D341Med (cell line): ENCODE measurements at places on chromosomes 4 and X.

GRCh38 chr4:113452152-113452551 lies 309.4 kb downstream of the CAMK2D start:
- DNase-seq = no peak

DNA sequence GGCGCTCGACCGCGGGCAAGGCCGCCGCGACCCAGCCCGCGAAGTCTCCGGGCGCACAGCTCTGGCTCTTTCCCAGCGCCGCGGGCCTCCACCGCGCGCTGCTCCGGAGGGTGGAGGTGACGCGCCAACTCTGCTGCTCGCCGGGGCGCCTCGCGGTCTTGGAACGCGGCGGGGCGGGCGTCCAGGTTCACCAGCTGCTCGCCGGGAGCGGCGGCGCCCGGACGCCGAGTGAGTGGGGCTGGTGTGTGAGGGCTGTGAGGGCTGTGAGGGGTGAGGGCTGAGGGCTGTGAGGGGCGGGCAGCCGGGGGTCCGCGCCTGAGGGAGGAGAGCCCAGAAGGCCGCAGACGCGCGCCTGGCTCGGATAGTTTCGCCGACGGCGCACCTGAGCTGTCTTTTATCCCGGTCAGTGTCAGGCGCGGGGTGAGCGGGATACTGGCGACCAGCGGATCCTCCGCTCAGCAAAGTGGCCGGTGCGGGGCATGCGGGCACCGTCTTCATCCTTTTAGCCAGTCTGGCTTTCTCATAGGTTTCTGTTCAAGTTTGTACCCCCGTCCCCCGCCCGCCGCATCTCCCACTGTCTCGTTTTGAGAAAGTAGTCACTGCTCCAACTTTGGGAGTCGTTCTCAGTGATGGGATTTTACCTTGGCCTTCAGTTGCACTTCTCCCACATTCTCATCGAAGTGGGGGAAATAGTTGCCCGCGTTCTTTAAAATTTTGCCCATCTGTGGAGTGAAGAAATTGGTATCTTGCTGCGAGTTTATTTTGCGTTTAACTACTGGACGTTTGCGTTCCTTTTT lies 586 bp downstream of the HERC5 start:
- DNase-seq = peak; percentile 81

DNA sequence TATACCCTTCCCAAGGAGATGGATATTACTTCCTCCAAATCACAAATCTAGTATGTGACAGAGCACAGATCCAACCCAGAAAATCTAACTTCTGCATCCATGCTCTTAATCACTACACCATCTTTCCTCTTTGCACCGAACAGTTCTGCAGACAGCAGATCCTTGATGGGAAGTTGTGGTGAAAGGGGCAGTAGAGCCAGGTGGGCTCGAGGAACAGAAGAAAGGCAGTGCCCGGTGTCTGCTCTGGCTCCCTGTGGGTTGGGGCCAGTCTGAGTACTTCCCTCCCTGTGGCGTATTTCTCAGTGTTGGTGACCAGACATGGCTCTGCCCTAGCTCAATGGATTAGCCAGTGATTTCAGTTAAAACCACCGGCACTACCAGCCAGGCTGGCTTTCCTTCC lies 15.3 kb downstream of the HOPX start:
- no peak for DNase-seq

DNA sequence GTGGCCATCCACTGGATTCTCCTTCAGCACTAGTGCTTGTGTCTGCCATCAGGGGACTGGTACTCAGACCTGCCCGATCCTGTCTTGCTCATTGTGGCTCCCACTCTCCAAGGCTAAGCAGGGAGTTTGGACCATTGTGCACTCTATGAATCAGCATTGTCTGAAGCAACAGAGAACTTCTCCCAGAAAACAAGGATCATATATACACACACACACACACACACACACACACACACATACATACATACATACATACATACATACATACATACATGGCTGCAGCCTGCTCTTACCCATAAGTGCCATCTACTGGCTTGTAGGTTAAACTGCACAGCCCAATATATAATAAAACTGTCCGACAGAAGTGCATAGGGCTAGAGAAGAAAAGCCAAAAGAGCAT lies 345.3 kb upstream of the LCORL start:
- peak; percentile 34 for DNase-seq

GRCh38 chr4:95830651-95831050 lies 9.2 kb upstream of the PDHA2 start:
- DNase-seq = no peak

DNA sequence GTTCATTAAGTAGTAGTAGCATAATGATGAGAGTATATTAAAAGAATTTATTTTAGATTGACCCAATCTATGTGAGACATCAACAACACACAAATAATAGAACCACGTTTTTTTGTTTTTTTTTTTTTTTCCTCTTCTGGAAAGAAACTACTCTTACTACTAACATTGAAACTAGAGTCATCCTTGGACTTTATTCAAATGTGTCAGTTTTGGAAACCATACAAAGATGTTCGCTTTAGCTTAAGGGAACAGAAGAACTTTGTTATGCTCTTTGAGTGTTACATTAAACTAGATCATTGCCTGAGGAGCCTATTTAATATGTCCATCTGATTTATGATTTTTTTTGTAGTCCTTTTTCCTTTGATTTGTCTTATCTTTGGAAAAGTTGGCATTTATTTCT lies 166.7 kb downstream of the RPA4 start:
- no peak for DNase-seq

GRCh38 chrX:9682456-9682855 lies 83.2 kb downstream of the GPR143 start:
- DNase-seq = no peak

DNA sequence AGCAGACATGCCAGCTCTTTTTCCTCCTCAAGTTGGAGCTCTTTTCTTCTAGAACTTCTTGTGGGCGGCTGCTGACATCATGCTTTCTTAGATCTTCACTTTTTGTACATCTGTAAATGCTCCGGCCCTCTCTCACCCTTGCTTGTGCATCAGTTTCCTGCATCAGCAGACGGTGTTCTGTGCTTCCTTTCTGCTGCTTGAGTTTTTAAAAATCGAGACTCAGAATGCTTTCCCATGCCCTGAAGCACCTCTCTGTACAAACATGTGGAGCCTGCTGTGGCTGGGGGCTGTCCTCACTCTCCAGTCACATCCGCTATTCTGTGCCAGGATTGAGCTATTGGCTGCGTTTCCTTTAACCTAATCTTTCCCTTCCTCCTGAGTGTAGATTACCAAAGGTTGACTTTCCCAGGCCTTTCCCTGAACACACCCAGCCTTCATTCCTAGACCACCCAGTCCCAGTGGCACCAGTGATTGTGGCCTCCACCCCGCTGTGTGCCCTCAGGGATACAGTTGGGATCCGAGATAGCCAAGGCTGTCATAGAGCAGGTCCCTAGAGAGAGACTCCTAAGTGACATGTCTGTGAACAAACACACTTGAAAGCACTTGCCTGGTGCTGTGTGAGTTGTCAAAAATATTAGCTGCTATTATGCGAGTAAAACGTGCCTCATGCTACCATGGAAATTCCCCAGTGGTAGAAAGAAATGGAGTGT lies 41.9 kb downstream of the TNIP2 start:
- DNase-seq = no peak

DNA sequence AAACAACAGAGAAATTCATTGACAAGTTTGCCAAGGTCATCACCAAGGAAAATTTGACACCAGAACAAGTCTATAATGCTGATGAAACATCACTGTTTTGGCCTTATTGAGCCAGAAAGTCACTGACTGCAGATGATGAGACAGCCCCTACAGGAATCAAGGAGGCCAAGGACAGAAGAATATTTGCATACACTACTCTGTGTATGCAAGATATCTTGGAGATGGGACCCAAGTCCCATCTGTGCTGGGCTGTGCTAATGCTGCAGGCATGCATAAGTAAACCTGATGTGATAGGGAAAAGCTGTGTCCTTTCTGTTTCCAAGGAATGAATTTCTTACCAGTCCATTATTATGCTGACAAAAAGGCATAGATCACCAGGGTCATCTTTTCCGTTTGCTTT lies 126.8 kb downstream of the PAPSS1 start:
- DNase-seq = no peak

DNA sequence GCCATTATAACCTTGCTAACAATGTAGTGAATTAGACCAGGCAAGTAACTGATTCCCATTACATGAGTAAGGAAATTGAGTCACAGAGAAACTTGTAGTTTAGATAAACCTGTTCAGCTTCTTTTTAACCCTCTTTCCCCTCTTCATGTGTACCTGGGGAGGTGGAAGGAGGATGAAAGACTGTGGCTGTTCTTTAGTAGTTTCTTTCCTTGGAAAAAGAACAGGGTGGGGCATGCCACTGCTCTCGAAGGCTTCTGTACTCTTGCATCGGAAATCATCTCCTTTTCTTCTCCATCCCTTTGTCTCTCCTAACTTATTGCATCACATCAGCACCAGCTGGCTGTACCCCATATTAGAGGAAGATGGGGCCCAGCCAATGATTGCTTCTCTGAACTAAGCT lies 171.4 kb downstream of the PPARGC1A start:
- DNase-seq = no peak

- no peak for DNase-seq
Observed at GRCh38 chr4:90842960-90843359, 715.8 kb downstream of the CCSER1 start.

DNA sequence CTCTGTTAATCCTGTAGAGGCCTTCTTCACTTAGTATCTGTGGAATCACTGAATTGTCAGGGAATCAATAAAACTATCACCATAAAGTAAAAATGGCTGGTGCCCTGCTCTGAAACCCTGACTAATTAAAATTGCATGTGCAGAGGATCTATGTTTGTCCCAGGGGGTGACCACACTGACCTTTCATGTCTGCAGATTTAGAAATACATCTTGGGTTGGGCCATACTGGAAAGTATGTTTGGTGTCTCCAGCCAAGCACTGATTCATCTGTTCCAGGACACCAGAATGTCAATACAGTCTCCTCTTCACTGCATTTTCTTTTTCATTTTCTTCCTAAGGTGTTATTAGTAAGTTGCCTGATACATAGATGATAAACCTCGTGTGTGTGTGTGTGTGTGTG lies 490.9 kb upstream of the INTU start:
- DNase-seq = no peak

GRCh38 chrX:106987488-106987887 lies 12.5 kb downstream of the MORC4 start:
- DNase-seq = no peak

DNA sequence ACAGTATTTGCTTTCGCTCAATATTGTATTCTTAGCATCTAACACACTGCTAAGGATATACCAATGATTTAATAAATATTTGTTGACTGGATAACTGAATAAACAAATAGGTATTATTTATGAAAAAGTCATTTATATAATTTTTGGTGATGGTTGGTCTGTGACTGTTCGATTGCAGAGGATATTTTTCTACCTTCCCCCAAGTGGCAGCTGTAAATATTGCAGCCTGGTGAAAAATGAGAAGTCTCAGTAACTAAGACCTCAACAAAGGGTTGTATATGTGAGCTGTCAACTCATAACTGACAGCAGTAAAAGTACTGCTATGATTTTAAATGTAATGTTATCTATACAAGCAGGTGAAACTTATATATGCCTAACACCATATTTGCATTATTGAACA lies 36.0 kb downstream of the HTR2C start:
- peak; percentile 17 for DNase-seq

- DNase-seq = no peak
Observed at GRCh38 chr4:21757248-21757647, 191.3 kb downstream of the KCNIP4 start.

- DNase-seq = no peak
Observed at GRCh38 chr4:170988446-170988845, 824.8 kb upstream of the GALNTL6 start.

GRCh38 chrX:7133050-7133440 lies 14.5 kb upstream of the STS start:
- no peak for DNase-seq

GRCh38 chr4:95095348-95095974 lies 337.7 kb downstream of the BMPR1B start:
- peak; percentile 34 for DNase-seq

DNA sequence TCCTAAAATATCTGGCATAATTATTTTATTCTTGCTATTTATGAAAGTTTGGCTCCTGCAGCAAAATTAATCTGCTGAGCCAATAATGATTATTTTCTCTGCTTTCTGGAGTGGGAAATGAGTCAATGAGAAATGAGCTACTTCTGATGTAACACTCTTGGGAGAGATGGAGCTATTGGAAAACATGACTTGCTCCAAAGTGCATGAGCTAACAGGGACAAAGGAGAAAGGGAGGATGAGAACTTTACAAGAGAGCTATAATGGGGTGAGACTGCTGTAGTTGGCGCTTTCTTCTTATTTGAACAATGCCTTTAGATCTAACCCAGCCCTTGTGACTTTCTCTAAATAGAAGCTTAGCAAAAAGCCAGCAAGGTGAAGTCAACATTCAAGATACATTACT lies 615.1 kb downstream of the ANKRD50 start:
- DNase-seq = no peak

GRCh38 chrX:73214426-73215094 lies at the start of gene NAP1L2:
Gene NAP1L2 (minus strand): TSS chrX:73214851. CDS start chrX:73214492, 359 bp downstream.
- peak; percentile 53 for DNase-seq

DNA sequence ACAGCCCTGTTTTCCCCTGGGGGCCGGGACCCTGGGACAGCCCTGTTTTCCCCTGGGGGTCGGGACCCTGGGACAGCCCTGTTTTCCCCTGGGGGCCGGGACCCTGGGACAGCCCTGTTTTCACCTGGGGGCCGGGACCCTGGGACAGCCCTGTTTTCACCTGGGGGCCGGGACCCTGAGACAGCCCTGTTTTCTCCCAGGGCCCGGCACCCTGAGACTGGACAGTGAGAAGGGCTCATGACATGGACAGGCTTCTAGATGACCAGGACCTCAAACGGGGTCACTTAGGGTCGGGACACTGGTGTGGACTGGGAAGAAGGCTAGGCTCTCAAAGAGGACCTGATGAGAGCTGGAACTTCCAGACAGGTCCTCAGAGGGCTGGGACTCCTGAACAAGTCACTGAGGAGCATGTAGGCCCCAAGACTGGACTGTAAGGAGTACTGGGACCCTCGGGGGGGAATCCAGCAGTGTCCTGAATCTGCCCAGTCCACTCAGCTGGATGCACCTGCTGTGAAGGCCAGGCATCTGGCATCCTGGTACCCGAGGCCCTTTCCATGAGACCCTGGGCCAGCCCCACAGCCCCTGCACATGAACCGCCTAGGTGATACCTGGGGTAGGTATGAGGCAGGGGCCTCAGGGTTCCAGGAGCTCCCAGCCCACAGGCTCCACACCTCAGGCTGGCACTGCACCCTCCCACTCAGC lies 2.4 kb downstream of the PCGF3 start:
- no peak for DNase-seq

- DNase-seq = no peak
Observed at GRCh38 chrX:141989815-141990214, 86.1 kb downstream of the MAGEC1 start.

DNA sequence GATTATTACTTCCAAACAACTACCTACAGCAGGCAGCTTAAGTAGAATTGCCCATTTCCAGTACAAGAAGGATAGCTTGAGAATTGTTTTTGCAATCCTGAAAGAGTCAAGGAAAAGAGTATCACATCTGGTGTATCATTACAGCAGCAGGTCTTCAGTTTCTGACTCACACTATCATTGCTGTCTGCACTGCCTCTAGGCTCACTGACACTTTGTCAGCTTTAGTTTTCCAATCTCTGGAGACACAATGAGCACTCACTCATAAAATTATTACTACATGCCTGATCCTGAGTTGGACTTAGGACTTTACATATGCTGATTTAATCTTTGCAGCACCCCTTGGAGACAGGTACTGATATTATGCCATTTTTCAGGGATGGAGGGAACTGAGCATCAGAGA lies 244.6 kb upstream of the BOD1L1 start:
- DNase-seq = no peak

- peak; percentile 80 for DNase-seq
Observed at GRCh38 chr4:147994076-147994475, 262.2 kb downstream of the ARHGAP10 start.
